ENCODE measurements at places on chromosomes 6 and 20.

DNA sequence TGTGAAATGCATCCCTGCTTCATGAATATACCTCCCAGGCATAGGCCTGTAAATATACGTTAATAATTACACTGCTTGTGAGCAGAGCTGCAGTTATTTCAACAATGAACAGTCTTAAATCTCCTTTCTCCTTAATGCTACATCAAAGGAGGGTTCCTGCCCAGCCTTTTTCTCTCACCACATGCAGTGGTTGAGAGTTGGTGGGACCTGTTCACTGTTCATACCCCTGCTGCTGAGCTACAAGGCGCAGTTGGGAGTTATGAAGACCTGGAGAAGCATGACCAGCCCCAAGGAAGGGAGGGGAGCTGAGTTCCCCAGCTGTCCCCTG, 111.9 kb upstream of the FOXQ1 start:
- no peak for DNase-seq

DNA sequence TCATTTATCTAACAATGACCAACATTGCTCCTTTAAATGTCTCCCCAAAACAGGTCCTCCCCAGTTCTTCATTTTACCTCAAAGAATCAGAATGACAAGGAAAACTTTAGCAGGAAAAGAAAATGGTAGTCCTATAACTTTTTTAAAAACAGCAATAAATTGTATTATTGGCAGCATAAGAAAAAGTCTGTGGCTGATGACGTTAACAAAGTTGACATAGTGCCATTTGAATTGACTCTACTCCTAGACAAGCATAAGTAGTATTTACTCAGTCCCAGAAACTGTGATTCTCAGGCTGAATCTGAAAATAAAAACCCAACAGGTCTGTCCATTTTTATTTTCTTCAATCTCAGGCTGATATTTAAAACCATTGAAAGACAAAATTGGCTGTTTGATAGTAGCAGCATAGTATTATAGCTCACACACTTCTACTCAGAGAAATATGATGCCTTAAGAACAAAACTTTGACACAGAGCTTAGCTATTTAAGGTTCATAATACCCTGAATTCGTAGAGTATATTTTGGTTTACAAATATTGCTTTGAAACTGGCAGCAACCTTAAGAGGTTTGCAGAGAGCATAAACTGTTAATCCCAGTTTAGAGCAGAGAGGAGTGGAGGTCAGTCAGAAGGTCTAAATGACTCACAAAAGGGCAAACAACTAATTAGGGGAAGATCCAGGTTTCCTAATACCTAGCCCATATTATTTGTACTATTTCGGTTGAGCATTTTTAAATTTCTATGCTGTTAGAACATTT, 35.0 kb upstream of the TENT5A start:
- DNase-seq, result no peak

DNA sequence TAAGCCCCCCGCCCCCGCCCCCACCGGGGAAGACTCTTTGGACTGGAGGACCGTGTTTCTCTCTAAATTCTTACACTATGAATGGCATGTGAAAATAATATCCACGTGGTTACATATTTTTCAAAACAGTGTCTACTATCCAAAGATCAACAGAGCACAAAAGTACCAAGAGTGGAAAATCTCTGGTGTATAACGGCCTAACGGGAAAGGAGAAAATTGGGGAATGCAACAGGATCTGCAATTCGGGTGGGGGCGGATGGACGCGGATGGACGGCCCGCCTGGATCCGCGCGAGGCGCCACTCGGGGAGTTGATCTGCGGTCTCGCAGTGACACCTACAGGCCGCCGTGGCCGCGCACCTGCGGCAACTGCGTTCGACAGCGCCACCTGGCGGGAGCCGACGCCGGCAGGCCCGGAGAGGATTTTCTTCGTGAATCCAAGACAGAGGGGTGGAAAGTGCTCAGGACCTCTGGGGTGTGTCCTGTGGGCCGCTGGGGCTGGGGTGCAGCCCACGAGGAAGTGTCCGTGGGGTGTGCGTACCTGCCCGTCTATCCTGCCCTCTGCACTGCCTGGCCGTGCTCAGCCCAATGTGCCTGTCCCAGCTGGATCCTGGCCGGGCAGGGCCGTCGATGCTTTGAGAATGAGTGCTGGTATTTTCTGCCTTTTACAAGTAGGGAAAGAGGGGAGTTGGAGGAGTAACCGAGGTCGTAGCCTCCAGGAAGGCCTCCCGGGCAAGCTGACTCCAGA, 18.6 kb downstream of the ANKRD60 start:
- peak; percentile 76 for DNase-seq

DNA sequence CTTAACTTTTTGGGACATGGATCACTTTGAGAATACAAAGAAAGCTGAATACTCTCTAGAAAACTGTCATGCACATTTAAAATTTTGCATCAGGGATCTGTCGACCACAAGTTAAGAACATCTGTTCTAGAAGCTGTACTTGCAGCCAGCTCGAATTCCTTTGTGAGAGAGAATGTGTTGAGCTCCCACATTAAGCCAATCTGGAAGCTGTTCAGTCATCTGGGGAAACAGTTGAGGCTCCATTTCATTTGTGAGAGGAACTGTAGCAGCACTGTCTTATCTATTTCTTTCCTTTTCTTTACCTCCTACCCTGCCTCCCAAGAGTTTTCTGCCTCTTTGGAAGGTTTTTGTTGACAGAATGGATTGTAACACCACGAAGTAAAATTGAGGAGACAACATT, 50.8 kb downstream of the KAT14 start:
- DNase-seq, result no peak

Measured in stimulated activated CD8-positive, alpha-beta memory T cell treated with anti-CD3 and anti-CD28 coated beads, Interleukin-7, amount 100 ng/mL, for 1 hour (primary cell).